Brain (organoid and tissue), 16 donors: ENCODE measurements at places on chromosomes 16 and 17. TPM values are rescaled to one million over a fixed set of nuclear protein-coding genes. Genes with fewer than 3 reads are reported as not detected.

The CLEC3A gene
- not detected for polyA plus RNA-seq

The SRL gene
- polyA plus RNA-seq: 3.7 TPM

The UBALD2 gene
- 140 TPM for polyA plus RNA-seq

The USP22 gene
- 199 TPM for polyA plus RNA-seq

The C16orf90 gene
- not detected for polyA plus RNA-seq

GRCh38 chr17:2500446-2500845, 11.2 kb downstream of the METTL16 start:
- no peak for DNase-seq

- no peak for DNase-seq
Measured at GRCh38 chr17:51640108-51640622, 379.8 kb downstream of the UTP18 start.

GRCh38 chr17:45270828-45271418, 9.0 kb upstream of the SPATA32 start:
- DNase-seq: no peak

- no peak for DNase-seq
Measured at GRCh38 chr17:40884708-40885512, at the start of gene KRT20. KRT20 (minus strand) TSS chr17:40885242; CDS start chr17:40885185, 57 bp downstream.

DNA sequence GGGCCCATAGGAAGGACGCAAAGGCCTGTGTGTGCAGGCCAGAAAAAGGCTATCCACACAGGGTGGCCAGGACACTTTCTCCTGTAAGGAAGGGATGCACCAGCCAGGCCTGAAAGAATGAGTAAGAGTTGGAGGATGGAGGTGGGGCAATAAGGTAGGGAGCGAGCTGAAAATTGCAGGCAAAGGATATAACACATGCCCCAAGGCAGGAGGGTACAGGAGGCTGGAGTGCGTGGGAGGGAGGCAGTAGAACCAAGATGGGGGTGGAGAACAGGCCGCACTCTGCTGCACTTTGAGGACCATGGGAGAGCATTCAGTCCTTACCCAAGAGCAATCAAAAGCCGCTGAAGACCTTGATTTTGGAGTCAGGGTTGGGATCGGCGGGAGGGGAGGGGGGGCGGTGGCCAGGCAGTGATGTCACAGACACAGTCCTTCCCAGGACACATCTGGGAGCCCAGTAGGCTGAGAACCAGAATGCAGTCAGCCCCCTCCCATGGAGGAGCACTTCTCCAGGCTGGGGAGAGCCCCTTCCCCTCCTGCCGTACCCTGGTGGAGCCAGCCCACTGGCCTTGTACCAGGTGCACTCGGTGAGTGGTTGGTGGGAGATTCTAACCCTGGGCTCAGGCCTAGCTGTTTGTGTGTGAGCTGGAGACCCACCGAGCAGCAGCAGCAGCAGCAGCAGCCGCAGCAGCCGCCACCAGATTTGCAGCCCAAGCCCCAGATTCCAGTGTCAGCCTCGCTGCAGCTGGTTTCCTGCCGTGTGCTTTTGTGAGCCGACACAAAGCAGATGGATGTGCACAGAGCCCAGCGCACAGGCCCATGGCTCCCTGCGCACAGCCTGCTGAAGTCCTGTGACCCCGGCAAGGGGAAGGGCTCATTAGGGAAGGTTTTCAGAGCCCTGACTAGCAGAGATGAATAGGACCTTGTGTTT, 17.5 kb downstream of the ANKRD40 start:
- peak; percentile 81 for DNase-seq

- peak; percentile 78 for DNase-seq
Measured at GRCh38 chr17:7885367-7886226, 3.0 kb upstream of the CHD3 start.

- no peak for DNase-seq
Measured at GRCh38 chr17:47240806-47241205, 12.8 kb upstream of the ITGB3 start.

DNA sequence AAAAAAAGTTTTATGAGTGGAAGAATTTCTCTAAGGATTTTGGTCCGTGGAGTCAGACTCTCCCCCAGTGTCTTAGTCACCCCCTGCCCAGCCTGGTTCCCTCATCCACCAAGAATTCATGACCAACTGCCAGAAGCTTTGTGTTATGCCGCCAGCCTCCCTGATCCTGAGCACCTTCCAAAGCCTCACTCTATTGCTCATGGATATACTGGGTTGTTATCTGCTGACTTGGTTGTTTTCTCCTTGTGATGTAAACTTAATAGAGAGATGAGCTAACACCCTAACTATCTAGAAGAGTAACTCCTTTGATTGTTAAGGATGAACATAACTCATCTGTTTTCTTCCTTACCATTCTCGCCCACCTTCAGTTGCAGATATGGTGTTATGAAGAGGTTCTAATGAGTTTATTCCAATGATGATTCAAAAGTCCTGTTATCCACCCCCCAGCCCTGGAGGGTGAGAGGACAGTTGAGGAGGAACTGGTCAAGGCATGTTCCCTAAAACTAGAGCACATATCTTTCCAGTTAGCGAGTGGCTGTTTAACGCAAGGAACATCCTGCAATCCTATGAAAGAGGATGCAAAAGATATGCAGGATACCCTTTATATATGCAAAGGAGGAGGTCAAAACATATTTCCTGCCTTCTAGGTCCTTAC, 1.5 kb upstream of the PSMD3 start:
- DNase-seq: no peak

GRCh38 chr17:50966163-50966666, 100.1 kb upstream of the TOB1 start:
- no peak for DNase-seq

DNA sequence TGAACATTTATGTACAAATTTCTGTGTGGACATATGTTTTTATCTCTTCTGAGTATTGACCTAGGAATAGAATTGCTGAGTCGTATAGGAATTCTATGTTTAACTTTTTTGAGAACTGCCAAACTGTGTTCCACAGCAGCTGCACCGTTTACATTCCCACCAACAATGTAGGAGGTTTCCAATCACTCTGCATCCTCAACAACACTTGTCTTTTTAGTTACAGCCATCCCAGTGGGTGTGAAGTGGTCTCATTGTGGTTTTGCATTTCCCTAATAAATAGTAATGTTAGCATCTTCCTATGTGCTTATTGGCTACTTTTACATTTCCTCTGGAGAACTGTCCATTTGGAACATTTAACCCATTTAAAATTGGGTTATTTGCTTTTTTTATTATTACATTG, 36.6 kb upstream of the NACA2 start:
- DNase-seq: no peak

DNA sequence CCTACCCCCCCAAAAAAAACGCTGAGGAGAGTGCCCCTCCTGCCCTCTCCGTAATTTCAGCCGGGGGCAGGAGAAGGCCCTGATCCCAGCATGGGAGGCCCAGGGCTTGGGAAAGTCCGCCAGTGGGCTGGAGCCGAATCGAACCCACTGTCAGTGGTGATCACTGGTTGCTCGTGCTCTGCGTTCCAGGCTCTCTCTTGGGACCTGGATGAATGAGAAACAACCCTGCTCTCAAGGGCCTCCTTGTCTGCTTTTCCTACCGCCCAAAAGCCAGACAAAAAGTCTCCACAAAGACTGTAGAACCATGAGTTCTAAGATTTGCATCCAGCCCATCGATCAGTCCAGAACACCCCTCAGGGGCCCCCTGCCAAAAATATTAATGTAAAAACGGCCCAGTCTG, 8.1 kb downstream of the ARHGAP23 start:
- no peak for DNase-seq

- no peak for DNase-seq
Measured at GRCh38 chr16:66397736-66398433, 29.2 kb upstream of the BEAN1 start.

DNA sequence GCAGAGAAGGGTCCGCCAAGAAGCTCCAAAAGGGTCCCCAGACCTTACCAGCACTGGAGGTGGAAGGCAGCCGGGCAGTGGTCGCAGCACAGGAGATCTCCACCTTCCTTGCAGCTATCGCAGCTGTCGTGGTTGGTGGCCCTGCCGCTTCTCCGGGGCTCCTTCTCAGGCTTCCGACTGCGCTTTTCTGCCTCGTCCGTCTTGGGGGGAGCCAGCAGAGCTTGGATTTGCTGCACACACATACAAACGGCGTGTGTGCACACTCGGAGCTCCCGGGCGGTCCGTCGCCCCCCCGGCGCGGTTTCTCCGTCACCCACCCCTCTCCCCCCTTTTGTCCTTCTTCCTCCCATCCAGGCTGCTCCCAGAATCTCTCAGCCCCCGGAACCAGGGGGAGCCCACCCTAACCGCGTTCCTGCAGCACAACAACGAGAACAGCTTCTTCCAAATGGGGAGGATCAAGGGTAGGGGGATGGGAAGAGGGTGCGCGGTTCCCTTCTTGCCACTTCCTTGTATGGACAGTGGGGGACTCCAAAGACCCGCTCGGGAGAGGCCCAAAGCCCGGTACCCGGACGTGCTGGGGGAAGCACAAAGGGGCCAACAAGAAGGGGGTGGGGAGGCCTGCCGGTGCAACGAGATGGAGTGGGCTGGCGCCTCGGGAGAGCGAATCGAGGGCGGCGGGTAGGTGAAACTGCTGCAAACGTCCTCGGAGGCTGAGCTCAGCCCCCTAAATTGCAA, 1.1 kb downstream of the PHF12 start:
- peak; percentile 81 for DNase-seq

DNA sequence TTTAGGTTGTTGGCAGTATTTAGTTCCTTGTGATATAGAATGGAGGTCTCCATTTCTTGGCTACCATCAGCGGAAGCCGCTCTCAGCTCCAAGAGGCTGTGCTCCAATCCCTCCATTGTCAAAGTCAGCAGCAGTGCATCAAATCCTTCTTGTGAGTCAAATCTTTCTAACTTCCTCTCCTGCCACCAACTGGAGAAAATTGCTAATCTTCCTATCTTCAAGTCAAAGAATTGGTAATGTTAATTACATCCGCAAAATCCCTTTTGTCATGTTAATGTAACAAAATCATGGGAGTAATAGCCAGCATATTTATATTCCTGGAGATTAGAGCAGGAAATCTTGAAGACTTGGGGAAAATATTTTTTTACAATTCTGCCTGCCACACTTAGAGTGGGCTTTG, 436.4 kb upstream of the DYNLRB2 start:
- DNase-seq: peak; percentile 52
